SK-N-DZ (cell line): ENCODE measurements at places on chromosomes 13 and 19.

DNA sequence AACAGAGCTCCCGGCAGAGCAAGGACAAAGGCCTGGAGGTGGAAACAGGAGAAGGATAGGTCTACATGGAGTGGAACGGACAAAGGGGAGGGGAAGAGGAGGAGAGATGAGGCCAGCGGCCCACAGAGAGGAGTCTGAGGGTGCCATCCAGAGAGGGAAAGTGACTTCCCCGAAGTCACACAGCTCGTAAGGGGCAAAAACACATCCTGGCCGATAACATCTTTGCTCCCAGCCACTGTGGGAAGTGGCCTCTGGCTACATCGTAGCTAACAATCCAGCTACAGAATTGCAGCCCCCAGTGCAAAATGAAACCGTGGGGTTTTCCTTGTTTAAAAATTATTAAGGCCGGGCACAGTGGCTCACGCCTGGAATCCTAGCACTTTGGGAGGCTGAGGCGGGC lies 11.5 kb downstream of the PTPRS start:
- no peak for DNase-seq

GRCh38 chr13:77502104-77502720 lies 33.3 kb upstream of the SCEL start:
- DNase-seq, result no peak

GRCh38 chr13:51697181-51697580 lies 106.8 kb downstream of the DHRS12 start:
- DNase-seq, result no peak

GRCh38 chr13:112943309-112944125 lies 25.5 kb upstream of the MCF2L start:
- DNase-seq, result peak; percentile 73

DNA sequence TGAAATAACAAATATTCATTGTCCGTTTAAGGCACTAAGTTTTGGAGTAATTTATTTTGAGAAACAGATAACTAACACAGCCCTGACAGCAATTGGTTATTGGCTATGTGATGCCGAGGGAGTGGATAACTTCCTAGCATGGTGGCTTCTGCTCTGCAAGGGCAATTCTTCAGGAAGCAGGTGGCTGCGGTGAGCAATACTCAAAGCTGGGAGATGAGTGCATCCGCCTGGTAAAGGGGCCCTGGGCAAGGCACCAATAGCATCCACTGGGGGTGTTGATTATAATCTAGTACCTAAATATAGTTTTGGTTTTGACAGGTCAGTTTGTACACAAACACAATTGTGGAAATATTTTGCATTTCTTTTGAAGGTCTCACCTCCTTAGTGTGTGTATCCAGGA lies 41.0 kb downstream of the CCDC70 start:
- no peak for DNase-seq

DNA sequence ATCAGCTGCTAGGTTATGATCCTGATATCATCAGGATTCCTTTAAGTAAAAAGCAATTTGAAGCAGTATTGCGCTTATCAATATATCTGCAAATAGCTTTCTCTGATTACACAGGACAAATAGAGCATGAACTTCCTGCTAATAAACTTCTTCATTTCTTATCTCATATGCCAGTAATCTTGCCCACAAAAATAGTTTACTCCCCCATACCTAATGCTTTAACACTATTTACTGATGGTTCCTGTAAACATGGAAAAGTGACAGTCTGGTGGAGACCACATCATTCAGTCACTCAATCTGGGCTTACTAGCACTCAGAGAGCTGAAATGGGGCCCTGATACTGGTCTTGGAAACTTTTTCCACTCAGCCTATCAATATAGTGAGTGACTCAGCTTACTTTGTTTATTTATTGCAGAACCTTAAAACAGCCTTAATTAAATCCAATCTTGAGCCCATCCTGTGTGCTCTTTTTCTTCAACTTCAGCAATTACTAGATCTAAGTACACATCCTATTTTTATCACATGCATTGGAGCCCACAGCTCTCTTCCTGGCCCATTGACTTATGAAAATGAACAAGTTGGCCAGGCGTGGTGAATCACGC lies 1464.3 kb downstream of the UQCRFS1 start:
- no peak for DNase-seq

- no peak for DNase-seq
Observed at GRCh38 chr13:25267715-25268114, 19.6 kb downstream of the MTMR6 start.

- no peak for DNase-seq
Observed at GRCh38 chr19:4134351-4134750, 10.4 kb upstream of the MAP2K2 start.

- DNase-seq, result no peak
Observed at GRCh38 chr13:42049454-42049813, 986 bp downstream of the DGKH start.

DNA sequence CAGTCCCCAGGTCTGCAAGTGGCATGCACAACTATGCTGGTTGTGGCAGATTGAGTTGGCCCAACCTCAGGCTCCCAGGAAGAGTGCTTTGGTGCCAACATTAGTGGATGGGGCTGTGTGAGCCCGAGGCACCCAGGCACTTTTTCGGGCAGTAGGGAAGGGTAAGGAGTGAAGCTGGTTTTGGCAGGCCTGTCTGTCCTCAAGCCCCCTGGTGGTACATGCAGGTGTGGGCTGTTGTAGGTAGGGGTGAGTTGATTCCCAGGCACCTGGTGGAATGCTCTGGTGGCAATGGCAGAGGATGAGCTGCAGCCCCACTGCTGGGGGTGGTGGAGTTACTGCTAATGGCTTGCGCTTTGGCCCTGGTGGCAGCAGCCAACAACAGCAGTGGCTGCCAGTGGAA lies 723.7 kb upstream of the SLITRK1 start:
- no peak for DNase-seq

DNA sequence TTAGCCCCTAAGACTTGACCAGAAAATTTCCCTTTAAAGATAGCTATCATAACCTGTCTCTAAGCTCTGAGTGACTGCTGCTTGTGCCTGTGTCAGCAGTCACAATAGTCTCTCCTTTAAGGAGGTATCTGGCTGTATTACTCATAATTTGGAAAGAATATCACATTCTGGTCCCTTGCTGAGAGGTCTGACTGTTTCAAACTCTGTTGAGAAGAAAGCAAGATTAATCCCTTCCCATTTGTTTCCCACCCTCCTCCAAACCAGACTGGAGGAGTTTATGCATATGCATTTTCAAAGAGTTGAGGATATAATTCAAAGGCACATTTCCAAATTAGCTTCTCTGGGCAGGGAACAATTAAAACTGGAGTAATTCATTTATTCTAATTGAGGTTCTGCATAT lies 2.3 kb downstream of the HTR2A start:
- no peak for DNase-seq

- DNase-seq, result peak; percentile 74
Observed at GRCh38 chr13:101785858-101786257, 333.4 kb downstream of the ITGBL1 start.

DNA sequence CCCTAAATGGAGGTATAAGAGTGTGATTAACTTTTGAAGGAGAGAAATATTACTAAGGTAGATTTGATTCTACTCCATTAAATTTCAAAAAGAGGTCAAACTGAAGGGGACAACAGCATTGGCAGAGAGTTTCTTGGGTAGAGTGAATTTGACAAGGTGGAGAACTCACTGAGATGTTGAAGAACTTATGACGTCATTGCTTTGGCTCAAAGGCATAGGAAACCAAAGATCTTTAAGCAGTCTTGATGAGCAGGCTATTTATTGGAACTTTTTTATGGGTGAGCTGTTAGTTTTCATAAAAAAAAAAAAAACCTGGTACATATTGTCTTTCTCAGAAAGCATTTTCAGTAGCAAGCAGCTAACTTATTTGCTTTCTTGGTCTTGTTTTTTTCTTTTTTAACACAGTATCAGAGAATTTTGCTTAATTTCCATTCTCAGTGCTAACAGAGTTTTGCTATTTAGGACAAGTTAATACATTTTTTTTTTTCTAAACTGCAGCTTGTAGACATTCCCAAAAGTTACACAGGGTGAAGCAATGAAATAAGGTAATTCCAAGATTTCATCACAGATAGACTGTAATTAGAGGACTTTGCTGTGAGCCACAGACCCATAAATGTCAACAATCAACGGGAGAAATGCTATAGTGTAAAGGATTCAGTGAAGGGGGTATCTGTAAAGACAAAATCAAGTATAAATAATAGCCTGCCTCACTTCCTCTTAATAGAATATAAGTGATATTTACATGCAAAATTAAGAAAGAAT lies 412.2 kb upstream of the KLHL1 start:
- DNase-seq, result no peak

DNA sequence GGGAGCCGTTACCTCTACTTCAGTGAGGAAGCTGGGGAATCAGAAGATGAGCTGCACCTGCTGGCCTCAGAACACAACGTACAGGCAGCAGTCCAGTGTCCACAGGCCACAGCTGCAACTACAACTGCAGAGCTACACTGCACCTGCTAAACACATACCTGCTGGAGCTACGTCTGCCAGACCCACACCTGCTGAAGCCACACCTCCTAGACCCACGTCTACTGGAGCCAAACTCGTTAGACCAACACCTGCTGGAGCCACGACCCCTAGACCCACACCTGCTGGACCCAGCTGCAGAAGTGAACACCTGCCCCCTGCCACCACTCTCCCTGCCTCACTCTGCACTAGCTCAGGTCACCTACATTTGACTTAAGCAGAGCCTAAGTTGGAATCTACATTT lies 169.9 kb downstream of the USP12 start:
- DNase-seq, result no peak
